SK-MEL-5 (cell line): ENCODE measurements at places on chromosomes 6 and 20. TPM values are rescaled to one million over a fixed set of nuclear protein-coding genes. Genes with fewer than 3 reads are reported as not detected.

GRCh38 chr20:2279253-2279779 lies 16.5 kb upstream of the TGM3 start:
- DNase-seq, result no peak

DNA sequence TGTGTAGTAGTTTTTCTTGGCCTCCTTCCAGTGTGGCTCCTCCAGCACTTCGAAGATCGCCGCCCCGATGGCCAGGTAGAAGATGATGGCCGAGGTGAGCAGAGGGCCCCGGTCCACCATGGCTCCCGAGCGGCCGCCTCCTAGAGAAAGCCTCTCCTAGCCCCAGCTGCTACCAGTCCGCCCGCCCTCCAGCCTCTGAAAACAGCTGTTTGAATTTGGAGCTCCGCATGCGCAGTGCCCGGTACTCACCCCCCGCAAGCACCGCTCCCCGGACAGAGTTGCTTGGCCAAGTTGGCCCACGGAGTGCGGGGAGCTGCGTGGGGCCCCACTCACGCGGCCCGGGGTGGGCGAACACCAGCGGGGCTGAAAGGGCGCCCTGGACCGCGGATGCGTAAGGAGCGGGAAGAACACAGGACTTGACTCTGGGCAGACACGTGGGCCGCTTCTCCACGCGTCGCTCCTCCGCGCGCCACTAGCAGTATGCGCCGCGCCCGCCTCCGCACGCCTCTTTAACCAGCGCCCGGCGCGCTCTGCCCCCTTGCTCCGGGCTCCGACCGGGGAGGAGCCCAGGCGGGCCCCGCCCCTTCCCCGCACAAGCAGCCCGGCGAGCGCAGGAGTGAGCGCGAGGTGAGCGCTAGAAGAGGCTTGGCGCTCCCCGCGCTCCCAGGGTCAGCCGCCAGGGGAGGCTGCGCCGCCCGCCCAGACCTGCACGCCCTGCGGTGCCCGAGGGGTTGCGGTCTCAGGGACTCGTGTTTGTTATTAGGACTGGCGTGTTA lies at the start of gene KCNK5:
TSS of gene KCNK5 (minus strand) at position 484 of the 776 bp plus-strand sequence. CDS start at position 120, 364 bp downstream.
- DNase-seq, result peak; percentile 73

DNA sequence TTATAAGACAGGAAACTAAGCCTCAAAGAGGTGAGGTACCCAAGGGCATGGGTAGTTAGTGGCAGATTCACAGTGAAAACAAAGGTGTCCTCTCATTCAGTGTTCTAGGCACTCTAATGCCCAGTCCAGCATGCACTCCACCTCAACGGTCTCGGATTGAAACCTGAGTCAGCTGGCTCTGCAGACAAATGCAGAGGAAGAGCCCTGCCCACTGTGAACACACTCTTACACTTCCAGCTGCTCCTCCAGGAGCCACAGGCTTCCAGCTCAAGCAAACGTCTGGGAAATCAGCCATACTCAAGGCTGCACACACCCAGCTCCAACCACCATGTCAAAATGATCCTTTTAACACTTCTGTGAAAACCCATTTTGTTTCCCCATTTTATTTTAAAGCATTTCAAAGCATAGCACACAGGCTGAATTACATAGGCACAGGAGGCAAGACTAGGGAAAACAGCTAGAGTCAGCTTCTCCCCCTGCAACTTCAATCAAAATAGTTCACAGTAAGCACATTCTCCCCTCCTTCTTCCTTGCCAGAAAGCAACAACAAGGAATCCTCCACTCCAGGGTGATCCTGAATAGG lies 3.0 kb upstream of the IL17A start:
- DNase-seq, result no peak

DNA sequence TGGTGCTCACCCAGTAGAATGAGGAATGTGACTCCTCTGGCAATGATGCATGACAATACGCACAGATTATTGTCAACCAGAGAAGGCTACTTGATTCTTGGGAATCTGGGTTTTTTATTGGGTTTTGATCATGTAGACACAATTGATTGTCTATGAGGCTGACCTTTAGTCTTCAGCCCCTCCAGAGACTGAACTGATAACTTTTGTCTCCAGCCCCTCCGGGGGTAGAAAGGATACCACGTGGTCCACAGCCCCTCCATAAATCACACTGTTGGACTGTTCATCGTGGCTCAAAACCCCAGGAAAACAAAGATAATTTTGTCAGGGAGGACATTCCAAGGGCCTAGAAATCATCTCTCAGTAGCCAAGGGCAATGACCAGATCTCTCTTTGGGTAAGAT lies 57.5 kb upstream of the ADGRF5 start:
- peak; percentile 91 for DNase-seq

DNA sequence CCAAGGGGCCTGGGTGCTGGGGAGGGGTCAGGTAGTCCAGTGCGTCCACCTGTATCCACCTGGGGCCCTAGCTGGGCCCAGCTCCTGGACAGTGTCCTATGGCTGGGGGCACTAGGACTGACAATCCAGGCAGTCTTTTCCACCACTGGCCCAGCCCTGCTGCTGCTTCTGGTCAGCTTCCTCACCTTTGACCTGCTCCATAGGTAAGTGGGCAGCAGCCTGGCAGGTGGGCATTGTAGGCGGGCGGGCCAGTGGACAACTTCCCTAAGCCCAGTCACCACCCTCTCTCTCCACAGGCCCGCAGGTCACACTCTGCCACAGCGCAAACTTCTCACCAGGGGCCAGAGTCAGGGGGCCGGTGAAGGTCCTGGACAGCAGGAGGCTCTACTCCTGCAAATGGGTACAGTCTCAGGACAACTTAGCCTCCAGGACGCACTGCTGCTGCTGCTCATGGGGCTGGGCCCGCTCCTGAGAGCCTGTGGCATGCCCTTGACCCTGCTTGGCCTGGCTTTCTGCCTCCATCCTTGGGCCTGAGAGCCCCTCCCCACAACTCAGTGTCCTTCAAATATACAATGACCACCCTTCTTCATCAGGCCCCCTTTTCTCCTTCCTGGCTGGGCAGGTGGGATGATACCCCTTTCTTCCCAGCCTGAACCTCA lies 584 bp downstream of the C20orf141 start:
- no peak for DNase-seq

DNA sequence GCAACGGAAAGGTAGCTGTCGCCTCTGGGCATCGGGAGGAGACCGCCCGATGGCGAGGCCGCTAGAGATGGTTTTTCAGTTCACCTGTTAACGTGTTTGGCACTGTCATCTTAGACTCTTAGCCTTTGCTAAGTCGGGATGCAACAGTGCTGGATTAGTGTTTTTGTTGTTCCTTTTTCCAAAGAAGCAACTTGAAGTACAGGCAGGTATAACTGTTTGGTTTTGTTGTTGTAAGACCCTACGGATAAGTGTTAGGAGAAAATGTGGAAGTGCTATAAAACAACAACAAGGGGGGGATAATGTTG lies 723 bp downstream of the MANEA start:
- DNase-seq, result no peak

DNA sequence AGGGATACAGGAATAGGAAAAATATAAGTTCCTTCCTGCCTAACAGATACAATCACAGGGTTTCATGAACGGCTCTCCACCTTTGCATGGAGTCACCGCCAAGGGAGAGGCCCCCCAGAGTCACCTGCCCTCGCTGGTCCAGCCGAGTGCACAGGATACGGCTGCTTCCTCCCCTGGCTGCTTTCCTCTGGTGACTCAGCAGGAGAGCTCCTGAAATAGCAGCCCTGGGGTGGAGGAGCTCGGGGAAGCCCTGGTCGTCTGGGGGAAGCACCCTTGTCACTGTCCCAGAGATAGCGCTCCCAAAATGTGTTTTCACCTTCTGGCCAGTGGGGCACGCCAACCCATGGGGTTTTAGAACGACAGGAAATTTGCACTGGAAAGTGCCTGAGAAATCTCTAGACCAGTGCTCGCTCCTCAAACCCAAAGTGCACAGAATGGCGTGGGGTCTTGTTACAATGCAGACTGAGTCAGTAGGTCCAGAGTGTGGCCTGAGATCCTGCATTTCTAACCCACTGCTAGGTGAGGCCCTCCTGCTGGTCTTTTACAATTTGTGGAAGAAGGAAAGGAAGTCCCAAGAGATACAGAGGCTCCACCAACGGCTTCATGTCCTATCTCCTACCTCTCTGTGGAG lies 35.9 kb upstream of the FAM50B start:
- no peak for DNase-seq

DNA sequence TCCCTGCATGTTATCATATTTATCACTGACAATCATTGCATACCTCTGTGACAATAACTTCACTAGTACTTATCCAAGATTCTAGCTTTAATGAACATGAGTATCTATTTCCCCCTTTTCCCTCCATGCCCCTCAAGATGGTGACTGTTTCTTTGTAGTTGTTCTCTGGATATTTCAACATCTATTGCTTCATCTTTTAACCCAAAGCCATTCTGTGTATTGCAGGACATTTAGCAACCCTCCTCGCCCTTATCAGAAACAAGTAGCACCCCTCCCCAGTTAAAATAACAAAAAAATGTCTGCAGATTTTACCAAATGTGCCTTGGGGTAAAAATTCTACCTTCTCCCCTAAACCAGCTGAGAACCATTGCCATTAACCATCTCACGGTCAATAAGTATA lies 979.8 kb upstream of the MANEA start:
- no peak for DNase-seq

DNA sequence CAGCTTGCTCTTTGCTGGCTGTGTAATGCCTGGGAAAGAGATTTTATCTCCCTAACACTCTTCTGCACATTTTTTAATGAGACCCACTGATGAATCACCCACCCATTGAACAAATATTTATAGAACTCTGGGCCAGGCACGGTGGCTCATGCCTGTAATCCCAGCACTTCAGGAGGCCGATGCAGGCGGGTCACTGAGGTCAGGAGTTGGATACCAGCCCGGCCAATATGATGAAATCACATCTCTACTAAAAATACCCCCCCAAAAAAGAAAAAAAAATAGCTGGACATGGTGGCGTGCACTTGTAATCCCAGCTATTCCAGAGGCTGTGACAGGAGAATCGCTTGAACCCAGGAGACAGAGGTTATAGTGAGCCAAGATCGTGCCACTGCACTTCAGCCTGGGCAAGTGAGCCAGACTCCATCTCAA lies 82.1 kb upstream of the SIRPA start:
- no peak for DNase-seq

GRCh38 chr6:113960795-113961194 lies 10.2 kb downstream of the HDAC2 start:
- no peak for DNase-seq

GRCh38 chr6:6494677-6495076 lies 93.8 kb upstream of the LY86 start:
- DNase-seq, result peak; percentile 80

DNA sequence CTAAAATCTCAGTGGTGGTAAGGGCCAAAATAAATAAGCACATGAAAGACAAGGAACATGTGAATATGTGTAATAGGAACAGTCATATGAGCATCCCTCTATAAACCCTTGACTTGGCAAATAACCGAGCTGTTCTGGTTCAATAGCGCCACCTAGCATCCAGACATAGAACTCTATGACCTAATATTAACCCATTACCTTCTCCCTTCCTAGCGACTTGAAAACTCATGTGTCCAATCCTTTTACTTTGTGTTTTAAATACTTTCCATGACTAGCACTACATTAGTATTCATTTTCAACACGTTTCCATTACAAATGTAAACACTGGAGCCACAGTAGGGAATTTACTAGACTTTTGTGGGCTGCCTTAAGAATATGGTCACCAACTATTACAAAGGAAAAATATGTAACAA lies 279.7 kb downstream of the UST start:
- peak; percentile 66 for DNase-seq

- no peak for DNase-seq
These were observed 12.1 kb downstream of the BCL2L1 start for GRCh38 chr20:31710423-31711108.

DNA sequence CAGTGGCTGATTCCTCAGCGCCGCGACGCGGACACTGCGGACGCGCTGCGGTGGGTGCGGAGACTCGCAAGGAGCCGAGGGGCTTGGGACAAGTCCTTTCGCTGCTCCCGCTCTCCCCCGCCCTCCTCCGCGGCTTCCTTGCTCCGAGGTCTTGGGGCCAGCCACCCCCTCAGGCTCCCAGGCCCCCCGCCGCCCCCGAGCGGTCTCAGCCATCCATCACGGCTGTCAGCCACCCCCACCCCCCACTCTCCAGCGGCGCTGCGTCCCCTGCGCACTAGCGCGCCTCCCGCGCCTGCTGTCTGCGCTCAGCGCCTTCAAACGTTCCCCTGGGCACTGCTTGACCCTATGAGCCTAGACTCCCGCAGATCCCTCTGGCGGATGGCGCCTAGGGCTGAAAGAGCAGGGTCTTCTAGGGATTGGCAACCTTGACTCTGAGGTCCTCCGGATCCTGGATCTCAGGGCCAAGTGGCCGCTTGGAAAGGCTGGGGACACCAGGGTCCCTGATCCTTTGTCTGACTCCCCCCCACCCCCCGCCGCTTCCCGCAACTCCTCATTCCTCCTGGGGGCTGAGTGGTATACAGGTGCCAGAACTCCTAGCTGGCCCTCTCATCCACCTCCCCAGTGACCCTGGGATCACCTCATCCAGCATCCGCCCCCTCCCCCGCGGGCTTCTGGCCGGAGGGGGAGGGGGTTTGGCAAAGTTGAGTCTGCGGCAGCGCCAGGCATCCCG lies 1.4 kb downstream of the SLC12A5 start:
- no peak for DNase-seq

DNA sequence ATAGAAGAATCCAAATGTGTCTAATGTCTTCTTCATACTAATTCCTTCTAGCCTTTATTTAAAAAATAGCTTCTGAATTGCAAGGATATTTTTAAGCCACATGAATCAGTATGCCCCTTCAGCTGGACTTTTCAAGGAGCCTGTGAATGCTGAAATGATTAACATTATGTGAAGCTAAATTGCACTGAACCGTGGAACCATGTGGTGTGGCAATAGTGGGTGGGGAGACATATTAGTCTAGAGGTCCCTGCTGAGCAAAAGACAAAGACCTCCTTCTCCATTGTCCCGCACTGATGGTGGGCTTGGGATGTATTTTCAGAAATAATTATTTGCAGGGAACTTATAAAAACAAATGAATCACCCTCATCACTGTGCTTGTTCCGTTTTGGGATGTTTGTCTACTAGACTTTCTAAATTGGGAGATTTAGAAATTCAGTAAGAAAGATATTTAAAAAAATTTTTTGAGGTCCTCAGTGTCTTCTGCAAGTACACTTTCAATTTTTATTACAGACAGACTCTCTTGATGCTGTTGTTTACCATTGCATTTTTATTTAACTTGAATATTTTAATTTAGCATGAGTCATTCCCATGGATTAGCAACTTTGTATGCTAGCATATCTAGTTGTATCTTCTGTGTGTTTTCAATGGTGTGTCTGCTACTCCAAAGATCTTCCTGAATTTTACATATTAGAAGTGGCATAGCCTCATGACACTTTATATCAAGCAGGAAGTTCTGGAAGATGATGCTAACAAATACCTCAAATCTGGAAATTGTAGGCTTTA lies 238.1 kb downstream of the LAMA2 start:
- no peak for DNase-seq

DNA sequence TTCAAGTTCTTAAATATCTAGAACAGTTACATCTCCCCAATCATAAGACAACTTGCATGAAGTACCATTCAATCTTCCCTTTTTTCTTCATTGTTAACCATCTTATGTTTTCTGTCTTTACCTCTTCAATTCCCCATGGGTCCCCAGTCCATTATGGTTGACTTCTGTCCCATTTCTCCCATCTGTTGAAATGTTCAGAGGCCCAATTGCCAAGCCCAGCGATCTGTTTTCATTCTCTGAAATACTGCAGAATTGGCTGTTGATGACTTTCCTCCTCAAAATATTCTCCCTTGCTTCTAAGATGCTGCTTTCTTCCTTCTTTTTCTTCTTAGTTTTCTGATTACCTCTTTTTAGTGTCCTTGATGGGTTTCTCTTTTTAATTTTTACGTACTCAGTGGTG lies 26.0 kb downstream of the DSTN start:
- DNase-seq, result no peak

HELZ2 gene
- total RNA-seq, result 20.7 and 21.7 TPM in 2 replicates

SCAND1 gene
- total RNA-seq, result 56.8 and 65.0 TPM in 2 replicates
